CD4-positive, alpha-beta T cell treated with Interleukin-6 at 100 ng/mL for 8 hours (primary cell): ENCODE measurements at places on chromosomes 13 and 19.

- no peak for DNase-seq
Observed at GRCh38 chr19:1284979-1285736, 515 bp upstream of the EFNA2 start.

DNA sequence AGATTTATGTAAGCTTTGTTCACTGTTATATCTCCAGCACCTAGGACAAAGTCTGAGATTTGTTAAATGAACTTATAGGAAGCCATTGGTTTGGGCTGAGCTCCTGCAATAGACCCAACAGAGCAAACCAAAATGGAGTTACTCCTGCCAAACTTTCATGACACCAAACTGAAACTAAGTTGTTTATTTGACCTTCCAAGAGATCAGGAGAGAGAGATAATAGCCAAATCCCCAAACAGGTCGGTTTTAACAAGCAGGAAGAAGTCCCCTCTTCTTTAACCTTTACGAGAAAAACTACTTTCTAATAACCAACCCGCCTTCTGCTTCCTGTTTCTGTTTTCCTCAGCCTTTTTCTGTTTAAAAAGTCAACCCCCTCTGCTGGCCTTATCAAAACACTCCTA, 54.9 kb upstream of the ATP12A start:
- DNase-seq, result peak; percentile 27

DNA sequence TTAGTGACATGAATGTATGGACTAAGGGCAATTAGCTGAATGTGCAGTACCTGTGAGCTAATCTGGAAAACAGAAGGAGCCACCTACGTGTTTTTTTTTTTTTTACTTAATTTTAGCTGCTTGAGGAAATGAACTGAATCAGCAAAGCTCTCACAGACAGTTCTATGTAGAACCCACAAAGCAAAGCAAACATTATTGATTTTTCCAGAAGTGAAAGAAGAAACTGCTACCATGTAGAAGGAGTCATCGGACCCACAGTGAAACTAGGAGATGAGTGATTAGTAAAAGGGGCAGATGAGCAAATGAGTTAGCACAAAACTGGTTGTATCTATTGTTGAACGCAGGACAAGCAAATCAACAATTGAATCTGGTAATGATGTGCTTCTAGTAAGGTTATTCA, 94.1 kb upstream of the SLC7A1 start:
- no peak for DNase-seq

DNA sequence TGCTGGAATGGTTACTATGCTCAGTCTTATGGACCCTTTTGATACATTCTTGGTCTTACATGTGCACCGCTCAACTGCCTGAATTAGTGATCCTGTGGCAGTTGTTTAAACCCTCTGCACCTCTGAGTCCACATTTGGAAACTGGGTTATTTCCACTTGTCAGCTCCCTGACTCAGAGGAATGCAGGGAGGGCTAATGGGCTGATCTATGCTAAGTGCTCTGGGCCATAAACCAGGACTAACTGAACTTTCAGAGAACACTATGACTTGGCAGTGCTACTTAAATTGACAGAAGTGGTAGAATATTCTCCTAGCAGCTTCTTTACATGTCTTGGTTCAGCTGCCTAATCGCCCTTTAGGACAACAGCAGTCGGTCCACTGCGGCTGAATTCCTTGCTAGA, 26.8 kb upstream of the MED4 start:
- DNase-seq, result no peak

- DNase-seq, result no peak
Observed at GRCh38 chr13:99396446-99396845, 89.2 kb upstream of the GPR183 start.

GRCh38 chr13:109172136-109172535, 542.7 kb downstream of the MYO16 start:
- no peak for DNase-seq

- no peak for DNase-seq
Observed at GRCh38 chr13:34523406-34523805, 418.7 kb upstream of the NBEA start.

- DNase-seq, result no peak
Observed at GRCh38 chr19:7970716-7971448, 27.4 kb upstream of the TIMM44 start.

GRCh38 chr13:46496086-46496485, 56.9 kb upstream of the LRCH1 start:
- no peak for DNase-seq

DNA sequence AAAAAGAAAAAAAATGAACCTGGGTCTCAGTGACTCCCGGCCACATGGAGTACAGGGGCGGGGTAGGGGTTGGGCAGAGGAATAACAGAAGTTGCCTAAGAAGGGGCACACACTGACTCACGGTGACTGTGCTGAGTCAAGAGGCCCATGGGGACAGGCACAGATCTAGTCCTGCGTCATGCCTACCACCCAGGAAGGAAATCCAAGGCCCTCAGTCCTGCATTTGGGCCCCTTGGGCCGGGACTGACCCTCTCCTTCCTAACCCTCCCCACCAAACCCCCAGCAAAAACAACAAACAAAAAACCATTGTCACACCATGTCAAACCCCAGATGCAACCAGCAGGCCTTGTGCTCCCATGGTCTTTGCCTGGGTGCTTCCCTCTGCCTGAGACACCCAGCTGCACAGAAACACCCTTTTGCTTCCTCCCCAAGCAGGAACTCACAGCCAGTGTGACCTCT, 9.6 kb upstream of the NOTCH3 start:
- no peak for DNase-seq

DNA sequence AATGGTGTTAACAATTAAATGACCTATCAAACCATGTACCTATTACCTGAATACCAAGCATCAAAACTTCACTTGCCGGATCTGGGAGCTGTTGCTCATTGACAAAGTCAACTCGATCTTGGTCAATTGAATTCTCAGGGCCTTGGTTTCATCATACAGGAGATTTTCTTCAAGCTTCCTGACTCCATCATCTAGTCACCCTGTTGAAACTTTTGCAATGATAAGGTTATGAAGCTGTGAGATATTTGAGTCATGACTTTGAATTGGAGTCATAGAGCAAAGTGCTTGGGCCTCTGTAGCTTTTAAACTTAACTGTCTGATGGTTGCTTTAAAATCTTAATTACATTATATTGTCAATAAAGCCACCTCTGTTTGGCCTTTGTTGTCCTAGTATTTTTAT, 260.9 kb downstream of the COG6 start:
- no peak for DNase-seq

DNA sequence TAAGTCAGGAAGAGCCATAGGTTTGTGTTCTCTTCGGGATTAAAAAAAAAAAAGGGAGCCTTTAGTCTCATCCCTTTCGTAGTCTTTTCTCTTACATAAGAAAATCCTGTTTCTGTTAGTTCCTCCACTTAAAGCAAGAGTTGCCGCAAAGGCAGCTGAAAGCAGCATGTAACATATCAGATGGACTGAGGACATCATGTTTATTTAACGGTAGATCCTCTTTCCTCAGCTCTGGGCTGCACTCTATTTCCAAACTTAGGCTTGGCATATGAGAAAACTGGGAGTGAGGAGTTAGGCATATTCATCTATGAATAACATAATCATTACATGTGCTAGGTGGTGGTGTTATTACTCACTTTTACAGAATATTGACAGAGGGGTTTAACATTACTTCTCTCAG, 391.2 kb downstream of the KLF12 start:
- no peak for DNase-seq

GRCh38 chr13:112711528-112712265, 21.9 kb downstream of the ATP11A start:
- DNase-seq, result no peak

GRCh38 chr19:6480848-6481415, 655 bp downstream of the DENND1C start:
- DNase-seq, result no peak

DNA sequence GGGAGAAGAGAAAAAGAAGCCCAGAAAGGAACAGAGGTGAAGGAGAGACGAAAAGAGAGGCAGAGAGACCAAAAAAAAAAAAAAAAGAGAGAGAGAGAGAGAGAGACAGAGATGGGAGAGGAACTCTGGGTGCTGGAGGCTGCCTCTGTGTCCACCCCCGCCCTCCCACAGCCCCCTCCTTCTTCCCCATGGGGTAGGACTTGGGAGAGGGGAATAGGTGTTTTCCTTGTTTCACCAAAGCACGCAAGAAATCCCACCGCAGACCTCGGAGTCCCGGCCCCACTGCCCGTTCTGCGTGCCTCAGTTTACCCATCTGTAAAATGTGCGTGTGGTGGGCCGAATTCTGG, 4.9 kb downstream of the ONECUT3 start:
- no peak for DNase-seq

DNA sequence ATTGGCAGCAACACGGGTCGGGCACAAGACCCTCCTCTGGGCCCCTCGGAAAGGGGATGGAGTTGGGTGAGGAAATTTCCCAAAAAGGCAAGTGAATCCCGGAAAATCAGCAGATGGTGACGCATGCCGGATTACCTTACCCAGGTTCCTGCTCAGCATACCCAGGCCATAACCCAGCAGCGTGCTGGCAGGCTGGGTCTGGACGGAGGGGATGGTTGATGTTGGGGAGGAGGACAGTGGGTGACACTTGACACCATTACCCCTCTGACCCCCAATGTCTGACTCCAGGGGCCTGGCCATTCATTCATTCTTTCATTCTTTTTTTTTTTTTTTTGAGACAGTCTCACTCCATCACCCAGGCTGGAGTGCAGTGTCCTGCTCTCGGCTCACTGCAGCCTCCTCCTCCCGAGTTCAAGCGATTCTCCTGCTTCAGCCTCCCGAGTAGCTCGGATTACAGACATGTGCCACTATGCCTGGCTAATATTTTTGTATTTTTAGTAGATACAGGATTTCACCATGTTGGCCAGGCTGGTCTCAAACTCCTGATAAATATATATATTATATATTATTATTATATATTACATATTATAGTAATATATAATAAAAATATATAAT, 799 bp downstream of the PVR start:
- DNase-seq, result no peak

DNA sequence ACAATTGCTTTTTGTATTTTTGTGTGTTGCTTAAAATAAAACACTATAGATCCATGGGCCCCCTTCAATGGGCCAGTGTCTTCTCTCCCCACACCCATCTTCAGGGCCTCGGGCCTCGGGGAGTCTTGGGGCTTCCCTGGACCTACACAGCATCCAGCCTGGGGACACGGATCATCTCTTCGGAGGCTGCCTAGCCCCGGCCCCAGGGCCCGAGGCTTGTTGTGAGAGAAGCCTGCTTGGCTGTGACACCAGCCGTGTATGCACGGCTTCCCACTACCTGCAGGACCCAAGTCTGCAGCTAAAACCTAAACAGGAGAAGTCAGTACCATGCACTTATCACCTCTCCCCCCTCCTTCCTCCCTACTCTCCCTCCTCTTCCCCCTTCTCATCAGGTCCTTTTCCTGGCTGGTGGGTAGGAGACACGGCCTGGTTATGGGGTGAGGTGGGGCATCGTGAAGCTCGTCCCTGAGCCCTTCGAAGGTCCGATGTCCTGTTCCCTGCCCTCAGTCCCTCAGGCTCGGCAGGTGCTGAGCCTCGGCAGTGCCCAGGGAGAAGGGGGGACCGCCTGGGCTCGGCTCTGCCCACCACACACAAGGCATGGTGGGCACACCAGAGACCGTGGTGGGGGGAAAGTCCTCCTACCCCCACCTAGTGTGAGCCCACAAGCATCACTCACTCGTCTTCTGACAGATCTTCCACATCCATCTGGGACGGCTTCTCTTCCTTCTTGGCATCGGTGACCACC, 9.5 kb downstream of the C13orf46 start:
- DNase-seq, result no peak

GRCh38 chr13:25910991-25911419, 140.8 kb downstream of the SHISA2 start:
- no peak for DNase-seq

- DNase-seq, result no peak
Observed at GRCh38 chr13:21964686-21965085, 293.8 kb downstream of the FGF9 start.
